ENCODE measurements at places on chromosomes 6 and 20.

DNA sequence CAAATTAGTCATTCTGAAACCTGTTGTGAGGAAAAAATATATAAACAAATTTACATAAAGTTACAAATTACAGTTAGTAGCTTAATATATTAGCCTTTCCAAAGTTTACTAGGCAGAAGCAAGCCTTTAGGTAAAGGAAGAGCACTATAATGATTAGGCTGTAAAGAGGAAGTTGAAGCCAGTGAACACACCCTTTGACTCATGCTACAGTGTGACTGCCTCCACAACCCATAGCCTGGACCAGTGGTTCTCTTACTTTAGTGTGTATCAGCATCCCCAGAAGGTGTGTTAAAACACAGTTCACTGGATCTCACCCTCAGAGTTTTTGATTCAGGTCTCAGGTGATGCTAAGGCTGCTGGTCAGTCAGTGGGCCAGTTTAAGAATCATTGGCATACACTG, 91.4 kb upstream of the DEFB112 start:
- no peak for DNase-seq

DNA sequence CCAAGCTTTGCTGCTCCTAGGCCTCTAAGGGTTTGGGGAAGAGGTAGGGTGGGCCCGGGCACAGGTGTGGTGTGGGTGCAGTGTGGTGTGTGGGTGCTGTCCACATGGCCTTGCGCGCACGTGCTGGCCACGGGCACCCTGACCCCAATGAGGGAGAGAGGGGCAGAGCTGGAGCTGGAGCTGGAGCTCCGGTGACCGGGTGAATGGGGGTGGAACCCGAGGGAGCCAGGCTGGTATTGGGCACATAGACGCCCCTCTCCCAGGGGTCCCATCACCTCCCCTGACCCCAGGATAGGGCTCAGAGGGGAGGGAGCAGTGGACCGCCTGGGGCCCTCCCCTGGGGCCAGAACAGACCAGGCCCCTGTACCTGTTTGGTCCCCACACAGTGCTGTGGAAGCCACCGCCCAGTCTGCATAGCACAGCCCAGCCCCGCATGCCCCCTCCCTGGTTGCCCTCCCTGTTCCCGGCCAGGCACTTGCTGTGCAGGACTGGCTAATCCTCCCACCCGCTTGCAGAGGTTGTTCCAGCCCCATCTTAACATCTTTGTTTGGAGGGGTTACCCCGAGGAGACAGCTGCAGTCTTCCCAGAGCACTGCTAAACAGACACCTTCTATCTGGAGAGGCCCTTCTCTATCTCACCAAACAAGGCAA, 984 bp downstream of the ADAM33 start:
- no peak for DNase-seq

DNA sequence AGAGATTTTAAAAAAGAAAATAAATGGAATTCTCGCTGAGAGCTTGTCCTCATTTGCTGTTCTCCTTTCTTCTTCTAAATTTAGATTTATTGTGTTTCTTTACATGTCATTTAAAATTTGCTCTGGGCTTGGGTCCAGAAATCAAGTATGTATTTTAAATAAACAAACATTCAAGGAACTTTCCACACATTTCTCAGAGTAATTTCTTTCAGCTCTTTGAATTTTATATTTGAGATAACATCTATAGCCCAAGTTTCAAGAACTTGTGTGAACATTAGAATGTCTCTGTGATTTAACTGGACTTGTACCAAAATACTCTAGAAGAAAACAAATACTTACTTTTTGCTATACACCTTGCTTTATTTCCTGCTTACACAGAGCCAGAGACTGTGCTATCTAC, 192.3 kb downstream of the TMEM200A start:
- DNase-seq: no peak

- DNase-seq: no peak
These were observed 70.0 kb upstream of the TBXT start for GRCh38 chr6:166237617-166238016.

GRCh38 chr6:24139639-24140038, 13.6 kb downstream of the NRSN1 start:
- DNase-seq: no peak

DNA sequence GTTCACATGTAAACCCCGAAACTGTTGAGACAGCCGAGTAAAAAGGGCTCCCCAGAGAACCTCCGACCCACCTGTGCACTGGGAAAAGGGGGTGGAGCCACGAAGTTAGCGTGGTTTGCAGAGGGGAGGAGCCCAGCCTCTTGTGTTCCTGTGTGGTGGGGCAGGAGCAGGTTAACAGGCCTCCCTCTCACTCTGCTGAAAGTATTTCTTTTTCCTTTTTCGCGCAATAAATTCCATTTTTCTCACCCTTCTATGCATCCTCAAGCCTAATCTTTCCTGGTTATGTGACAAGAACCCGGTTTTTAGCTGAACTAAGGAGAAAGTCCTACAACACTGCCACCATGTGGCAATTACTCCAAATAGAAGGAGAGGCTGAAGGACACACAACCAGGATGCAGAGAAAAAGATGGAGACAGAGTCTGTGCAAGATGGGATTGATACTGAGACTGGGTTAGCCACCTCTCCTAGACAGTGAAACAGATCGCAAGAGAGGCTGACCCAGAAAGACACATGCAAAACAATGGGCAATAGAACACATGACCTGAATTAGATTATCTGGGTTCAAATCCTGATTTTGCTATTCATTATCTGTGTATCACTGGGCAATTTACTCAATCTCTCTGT, 168.7 kb upstream of the PRSS16 start:
- no peak for DNase-seq

- DNase-seq: no peak
These were observed 71.4 kb downstream of the PLCB4 start for GRCh38 chr20:9140162-9140760.

Data from hypothalamus (tissue), 51 donors.